ENCODE measurements at places on chromosomes 3 and 15.

GRCh38 chr3:32340039-32340438 is 51.6 kb upstream of the CMTM7 start:
- no peak for DNase-seq

DNA sequence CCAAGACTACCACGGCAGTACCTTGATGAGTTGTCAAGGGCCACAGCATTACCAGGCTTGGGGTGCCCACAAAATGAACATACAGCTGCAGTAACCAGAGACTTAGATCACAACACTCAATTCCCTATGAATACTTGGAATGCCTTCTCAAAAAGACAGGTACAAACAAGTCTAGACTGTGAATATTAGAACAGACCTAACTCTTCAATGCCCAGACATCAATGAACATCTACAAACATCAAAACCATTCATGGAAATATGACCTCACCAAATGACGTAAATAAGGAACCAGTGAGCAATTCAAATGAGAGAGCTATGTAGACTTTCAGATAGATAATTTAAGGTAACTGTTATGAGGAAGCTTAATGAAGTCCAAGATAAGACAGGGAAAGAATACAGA is 185.1 kb upstream of the POU1F1 start:
- no peak for DNase-seq

DNA sequence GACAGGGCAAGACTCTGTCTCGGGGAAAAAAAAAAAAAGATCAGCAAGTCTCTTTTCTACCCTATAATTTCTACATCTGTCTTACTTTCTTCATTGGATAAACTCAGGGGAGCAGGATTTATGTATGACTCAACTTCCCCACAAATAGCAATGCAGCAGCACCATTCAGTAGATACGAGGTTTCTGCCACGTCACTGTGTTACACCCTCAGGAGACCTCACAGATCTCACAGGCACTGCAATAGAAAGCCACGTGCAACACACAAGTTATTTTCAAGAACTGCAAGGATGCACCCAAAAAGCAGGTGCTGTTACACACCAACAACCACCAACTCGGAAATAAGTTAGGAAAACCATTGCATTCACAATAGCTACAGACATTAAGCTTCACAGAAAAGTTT is 30.2 kb downstream of the TSPAN3 start:
- DNase-seq, result no peak

GRCh38 chr15:61158504-61159407 is 70.3 kb downstream of the RORA start:
- DNase-seq, result no peak

DNA sequence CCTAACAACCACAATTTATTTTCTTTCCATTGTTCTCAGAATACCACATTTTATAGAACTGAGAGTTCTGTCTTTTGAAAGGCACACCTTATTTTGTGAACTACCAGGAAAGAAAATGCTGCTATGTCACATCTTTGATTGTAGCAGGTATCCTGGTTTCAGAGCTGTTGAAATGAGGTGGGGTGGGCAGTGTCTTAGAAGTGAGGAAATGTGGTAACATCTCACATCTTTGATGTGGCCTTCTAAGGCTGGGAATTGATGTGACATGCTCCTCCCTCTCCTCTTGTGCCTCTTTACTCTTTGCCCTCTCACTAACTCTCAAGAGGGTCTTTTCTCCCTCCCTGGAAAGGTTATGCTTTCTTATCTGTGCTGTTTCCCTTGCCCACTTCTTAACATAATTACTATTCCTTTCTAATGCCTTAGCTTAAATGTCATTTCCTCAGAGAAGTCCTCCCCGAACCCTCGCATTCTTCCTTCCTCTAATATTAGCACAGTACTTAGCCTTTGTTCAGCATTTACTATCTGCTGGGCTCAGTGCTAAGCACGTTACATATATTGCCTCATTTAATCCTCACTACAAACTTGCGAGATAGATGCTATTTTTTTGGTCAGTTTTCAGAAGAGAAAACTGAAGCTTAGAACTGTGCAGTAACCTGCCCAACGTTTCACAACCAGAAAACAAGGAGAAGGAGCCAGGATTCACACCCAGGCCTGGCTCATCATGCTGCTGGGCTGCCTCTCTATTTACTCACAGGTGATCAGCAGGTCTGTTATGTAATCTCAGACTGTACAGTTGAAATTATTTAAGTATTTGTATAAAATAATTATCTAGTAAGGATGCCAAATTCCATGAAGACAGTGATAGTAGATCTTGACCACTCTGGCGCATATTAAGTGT is 24.0 kb upstream of the SPTSSB start:
- DNase-seq, result no peak

DNA sequence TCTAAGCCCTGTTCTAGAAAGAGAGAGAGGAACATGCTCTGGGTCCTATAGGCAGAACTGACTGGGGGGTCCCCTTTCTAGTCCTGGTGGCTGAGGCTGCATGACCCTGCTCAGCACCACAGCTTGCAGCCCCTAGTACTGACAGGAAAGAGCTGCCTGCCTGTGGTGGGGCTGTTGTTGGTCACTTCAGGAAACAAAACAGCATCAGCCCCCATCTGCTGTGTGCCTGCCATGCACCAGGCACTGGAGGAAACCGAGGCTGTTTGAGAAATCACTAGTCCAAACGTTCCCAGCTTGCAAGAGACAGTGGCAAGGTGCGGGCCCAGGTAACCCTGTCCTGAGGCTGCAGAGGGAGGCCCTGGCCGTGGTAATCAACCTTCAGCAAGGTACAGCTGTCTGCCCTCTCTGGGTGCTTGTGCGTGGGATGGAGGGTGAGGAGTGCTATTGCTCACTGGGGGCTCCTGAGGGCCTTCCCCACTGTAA is 90.6 kb downstream of the IQSEC1 start:
- no peak for DNase-seq

GRCh38 chr15:77507911-77508310 is 87.2 kb downstream of the HMG20A start:
- DNase-seq, result no peak

GRCh38 chr15:64901914-64902313 is 9.8 kb upstream of the ANKDD1A start:
- no peak for DNase-seq

- DNase-seq, result no peak
These were observed 27.2 kb downstream of the SNX1 start for GRCh38 chr15:64122936-64123351.

- DNase-seq, result no peak
These were observed 50.0 kb upstream of the RASGRP1 start for GRCh38 chr15:38614621-38615020.

DNA sequence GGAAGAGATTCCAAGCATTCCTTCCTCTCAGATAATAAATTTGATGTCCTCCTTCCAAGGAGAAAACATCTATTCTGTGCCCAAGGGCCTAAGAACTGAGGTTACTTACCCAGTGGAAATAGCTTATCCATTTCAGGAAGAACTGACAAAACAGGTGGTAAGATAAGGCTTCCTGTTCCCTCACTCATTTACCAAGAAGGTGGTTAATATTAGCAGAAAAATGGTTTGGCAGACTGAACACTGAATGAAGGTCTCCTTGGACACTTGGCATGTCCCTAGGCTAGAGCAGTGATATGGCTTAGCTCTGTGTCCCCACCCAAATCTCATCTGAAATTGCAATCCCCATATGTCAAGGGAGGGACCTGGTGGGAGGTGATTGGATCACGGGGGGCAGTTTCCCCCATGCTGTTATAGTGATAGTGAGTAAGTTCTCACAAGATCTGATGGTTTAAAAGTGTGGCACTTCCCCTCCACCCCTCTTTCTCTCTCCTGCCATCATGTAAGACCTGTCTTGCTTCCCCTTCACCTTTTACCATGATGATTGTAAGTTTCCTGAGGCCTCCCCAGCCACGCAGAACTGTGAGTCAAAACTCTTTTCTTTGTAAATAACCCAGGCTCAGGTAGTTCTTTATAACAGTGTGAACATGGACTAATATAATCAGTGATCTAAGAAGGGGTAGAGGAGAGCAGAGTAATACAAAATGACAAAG is 127.4 kb downstream of the ST8SIA2 start:
- DNase-seq, result no peak

GRCh38 chr3:85337895-85338294 is 379.1 kb downstream of the CADM2 start:
- no peak for DNase-seq

GRCh38 chr3:185204894-185205293 is 49.0 kb downstream of the EHHADH start:
- no peak for DNase-seq

DNA sequence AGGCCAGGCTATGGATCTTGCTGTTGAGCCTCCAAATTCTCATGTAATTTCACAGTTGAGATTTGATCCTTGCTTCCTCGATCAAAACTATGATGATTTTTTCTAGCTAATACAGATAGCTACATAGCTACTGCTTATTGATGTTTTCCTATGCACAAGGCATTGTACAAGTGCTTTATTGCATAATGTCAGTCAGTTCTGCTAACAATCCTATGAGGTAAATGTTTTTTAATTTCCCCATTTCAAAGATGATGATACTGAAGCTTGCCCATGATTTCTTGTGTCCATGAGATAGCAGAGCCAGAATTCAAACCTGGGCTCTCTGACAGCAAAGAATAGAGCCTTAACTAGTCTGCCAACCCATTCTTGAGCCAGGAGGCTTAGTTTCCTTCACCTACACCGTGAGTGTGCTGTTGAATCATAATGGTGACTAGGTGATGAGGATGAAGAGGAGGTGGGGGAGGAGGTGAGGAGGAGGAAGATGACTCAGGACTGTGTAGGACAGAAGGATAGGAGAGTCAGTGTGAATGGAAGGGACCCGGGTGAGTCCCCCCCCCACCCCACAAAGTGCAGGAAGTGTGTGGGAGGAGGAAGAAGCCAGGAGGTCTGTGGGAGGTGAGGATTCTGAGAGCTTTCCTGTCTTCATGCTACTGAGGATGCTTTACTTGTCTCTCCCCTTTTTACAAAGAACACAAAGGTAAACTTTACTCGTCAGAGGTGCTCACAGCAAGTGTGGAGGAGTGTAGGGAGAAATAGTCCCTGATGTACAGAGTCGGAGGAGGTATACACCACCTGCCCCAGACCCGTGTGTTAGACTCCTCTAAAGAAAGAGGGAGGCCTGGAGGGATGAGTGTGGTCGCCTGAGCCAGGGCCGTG is 3.6 kb downstream of the TAGLN3 start:
- DNase-seq, result no peak

GRCh38 chr15:67164401-67164791 is 90.1 kb downstream of the AAGAB start:
- no peak for DNase-seq

- no peak for DNase-seq
These were observed 692 bp upstream of the C15orf39 start for GRCh38 chr15:75200765-75201615.

GRCh38 chr15:78982736-78983135 is 37.9 kb upstream of the CTSH start:
- DNase-seq, result no peak
